CD4-positive, alpha-beta T cell treated with Interleukin-6 for 4 hours (primary cell): ENCODE measurements at places on chromosomes 3 and 15.

DNA sequence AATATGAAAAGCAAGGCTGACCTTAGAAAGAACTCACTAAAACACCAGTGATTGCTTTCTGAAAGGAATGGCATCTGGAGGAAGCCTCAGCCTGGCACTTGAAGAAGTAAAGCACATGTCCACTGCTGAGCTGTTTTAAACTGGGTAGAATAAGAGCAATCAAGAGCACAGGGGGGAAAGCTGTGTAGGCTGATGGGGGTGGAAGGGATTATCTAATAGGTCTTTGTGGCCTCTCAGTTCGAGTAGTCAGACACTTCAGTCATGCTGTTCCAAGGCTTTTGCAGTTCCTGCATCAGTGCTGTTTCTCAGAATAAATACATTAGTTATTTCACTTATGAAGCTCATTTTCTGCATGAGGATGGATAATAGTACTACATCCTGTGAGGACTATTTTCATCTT lies 22.6 kb downstream of the CCDC191 start:
- DNase-seq, result no peak

- DNase-seq, result peak; percentile 62
Measured at GRCh38 chr3:12663401-12663935, 449 bp downstream of the RAF1 start.

DNA sequence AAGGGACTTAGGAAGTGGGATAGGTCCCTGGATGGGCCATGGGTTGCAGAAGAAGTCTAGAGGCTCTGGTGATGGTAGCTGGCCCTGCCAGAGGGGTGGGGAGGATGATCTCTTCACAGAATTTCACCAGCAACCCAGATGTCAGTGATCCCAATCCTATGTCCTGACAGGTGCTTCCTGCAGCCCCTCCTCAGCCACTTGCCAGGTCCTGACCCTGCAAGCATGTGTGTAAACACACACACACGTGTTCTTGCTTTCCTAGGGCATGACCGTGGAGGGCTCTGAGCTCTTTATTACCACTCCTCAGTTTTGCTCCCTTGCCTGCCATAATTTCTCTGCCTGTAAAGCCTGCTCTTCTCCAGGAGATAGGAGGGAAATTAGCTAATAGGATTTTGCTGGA lies 12.5 kb downstream of the TEX264 start:
- DNase-seq, result no peak

GRCh38 chr15:74891469-74891868 lies 1.6 kb downstream of the MPI start:
- no peak for DNase-seq

- DNase-seq, result no peak
Measured at GRCh38 chr3:123483146-123483545, 34.3 kb upstream of the ADCY5 start.

DNA sequence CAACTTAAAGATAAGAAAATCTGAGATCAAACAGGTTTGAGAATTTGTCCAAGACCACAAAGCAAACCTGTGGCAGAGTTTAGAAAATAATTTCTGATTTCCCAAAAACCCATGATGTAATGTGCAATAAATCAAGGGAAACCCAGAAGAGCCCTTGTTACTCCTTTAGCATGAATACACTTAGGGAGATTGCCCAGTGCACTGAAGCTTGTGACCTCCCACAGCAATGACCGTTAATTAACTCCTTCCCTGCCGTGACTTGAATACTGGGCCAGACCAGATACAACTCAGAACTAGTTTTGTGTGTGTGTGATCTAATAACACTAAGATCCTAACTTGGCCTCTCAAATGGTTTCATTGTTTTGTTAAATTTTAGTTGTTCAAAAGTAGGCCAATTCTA lies 2.5 kb downstream of the PRKAR2A start:
- DNase-seq, result no peak

DNA sequence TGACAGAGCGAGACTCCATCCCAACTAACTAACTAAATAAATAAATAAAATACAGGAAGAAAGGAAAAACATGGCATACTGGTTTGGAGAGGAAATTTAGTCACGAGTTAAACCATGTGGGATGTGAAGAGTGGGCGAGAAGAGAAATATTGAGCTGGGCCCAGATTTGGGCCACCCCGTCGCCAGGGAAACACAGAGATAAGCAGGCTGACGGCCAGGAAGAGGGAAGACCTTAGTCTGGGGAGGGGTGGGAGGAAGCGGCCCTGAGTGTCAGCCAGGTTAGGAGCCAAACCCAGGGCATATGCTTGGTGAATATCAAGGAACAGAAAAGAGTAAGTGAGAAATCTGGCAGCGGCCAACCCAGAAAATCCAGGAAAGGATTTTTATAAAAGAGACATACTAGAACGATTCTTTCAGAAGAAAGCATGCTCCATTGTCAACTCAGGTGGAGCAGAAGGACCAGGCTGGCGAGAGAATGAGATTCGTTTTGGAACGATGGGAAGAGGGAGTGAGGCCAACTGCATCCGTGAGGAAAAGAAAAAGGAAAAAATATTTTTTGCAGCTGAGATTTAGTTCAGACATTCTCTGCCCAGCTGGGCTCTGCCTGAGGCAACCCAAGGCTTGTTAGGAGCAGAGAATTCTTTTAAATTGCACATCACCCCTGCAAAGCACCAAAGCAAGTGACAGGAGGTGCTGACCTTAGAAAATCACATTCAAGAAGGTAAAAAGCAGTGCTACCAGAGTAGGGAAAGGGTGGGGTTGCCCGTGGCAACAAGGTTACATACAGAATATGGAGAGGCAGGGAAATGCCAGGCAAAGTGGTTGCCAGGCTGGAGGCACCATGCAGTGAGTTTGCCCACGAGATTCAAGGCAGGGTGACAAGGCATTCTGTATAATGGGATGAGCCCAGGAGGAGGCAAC lies 59.3 kb upstream of the RAD18 start:
- DNase-seq, result no peak

- DNase-seq, result no peak
Measured at GRCh38 chr15:45187578-45187893, 230 bp downstream of the SHF start.

GRCh38 chr3:133461291-133461690 lies 61.4 kb downstream of the BFSP2 start:
- DNase-seq, result no peak

- no peak for DNase-seq
Measured at GRCh38 chr3:142319912-142320311, 94.5 kb upstream of the GK5 start.

GRCh38 chr15:58526647-58527192 lies 94.9 kb downstream of the LIPC start:
- no peak for DNase-seq

DNA sequence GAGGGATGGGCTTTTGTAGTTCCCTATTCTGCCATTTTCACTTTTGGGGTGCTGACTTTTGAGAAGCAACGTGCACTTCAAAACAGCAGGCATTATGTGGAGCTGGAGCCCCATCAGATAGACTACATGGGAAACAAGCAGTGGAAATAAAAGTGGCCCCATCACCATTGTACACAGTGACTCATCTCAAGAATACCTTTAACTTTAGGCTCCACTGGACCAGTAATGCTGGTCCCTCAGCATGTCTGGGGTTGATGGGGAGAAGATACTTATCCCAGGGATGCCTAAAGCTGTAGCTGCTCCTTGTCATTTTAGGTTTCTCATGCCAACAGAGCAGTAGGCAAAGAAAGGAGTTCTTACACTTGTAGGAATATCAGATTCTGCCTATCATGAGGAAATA lies 45.0 kb downstream of the LSM3 start:
- no peak for DNase-seq

DNA sequence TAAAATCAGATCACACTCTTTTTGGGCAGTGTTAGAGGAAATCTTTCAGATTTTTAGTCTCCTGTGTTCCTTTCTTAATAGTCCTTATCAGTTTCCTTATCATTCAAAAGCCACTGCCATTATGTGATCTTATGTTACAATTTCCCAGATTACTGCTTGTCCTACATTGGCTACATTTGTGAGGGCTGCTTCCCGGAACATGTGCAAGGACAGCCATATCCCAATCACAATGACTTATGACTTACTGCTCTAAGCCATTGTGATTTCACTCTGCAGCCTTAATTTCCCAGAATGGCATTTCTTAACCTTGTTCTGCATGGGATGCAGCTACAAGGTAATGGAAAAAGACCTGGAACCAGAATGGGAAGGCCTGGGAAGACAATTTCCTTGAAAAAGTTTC lies 125.1 kb upstream of the PPP2R3A start:
- DNase-seq, result no peak

DNA sequence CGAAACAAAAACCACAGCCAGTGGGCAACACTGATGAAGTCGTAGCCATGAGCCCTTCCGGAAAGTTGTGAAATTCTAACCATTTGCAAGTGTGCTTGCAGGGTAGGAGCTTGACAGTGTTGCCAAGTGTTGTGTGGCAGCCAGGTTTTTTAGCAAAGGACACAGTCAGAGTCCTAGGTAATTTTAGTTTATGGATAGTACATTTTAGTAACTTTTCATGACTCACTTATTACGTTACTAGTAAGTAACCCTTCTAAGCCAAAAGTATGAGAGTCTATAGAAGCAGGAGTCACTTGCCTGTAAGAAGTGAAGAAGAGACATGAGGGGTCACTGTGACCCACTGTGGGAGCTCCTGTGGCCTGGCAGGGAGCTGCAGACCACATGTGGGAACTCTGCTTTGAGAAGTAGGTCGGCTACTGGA lies 54.8 kb upstream of the ADPGK start:
- no peak for DNase-seq

DNA sequence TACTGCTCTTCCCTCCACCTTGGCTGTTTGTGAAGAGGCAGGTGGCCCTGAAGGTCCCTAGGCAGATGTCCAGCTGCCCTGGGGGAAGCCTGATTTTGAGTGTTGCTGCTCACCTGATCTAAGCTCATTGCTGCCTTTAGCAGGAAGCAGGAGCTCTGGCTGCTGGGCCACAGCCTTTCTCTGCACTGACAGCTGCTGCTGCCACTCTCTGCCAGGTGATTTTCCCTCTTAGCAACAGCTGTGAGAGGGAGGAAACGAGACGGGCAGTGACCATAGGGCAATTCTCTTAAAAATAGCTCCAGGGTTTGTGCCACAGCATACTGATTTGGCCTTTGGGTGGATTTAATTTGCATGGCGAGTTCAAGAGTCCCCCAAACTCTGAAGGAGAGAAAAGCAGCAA lies 415.8 kb upstream of the SEMA6D start:
- DNase-seq, result no peak

DNA sequence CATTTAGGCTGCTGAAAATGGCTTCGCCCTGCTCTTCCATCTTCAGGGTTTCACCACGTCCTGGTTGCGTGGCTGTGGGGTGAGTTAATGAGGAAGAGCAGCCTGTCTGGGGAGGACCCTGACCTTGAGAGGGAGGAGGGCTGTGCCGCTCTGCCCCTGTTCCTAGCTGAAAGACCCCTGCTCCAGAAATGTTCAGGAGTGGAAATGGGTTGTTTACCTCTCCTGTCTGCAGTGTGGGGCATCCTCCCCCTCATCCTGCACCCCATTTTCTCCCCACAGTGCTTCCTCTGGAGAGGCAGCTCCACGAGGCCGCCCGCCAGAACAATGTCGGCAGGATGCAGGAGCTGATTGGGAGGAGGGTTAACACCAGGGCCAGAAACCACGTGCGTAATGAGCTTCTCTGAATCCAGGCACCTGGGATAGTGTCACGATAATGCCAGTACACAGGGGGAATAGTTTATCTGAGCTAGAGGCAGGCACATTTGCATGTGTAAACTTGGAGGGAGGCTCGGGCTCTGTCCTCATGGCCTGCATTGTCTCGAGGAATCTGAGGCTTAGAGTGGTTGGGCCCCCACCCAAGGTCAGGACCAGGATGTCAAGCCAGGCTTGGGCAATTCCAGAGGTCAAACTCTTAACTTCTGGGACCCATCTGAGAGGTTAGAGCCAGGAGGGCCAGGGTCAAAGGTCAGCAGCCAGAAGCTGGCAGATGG lies 4.0 kb downstream of the ANKDD1A start:
- DNase-seq, result no peak

DNA sequence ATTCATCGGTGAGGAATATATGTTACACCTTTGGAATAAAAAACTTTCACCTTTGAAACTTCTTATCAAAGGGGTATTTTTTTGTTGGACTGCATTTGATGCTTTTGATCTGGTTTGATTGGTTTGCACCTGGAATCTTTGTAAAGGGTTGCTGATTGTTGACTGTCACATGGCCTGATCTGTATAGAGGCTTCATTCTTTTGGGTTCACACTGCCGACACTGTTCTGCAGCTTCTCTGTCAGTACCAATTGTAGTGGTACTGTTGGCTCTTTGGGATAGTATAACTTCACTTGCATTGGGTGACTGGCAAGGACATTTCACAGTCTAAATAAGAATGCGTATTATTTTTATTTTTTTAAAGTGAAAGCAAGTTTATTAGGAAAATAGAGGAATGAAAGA lies 155.7 kb downstream of the DOCK3 start:
- DNase-seq, result no peak

DNA sequence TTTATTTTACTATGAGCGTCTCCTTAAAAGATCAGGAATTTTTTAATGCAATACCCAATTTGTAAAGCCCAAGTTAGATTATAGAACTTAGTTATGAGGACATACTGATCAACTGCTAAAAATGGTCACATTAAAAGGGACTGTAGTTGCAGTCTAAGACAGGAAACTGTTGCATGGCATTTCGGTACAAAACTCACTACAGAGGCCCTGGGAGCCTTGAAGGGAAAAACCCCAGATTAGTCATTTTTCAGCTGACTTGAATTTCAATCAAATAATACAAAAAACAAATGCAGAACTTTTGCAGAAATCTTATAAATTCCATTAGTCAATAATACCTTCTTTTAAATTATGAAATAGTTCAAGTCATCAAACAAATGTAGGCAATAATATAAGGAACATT lies 6.9 kb upstream of the PTX3 start:
- DNase-seq, result no peak

GRCh38 chr3:120470870-120471269 lies 20.1 kb upstream of the FSTL1 start:
- DNase-seq, result no peak

DNA sequence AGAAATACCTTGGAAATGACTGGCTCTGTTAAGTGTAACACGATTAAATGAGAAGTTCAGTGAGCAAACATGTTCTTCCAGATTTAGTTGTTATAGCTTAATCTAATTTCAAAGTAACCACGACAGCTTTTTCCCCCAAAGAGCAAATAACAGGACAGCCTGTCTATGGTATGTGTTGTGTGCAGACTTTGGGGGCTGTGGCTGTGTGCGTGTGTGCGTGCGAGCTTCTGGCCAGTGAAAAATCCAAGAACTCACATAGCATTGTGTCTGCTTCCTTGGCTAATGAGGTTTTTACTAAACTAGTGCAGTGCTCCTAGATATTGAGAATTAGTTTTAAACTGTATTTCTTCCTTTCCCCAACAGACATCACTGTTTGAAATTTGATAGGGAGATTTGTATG lies 167.1 kb downstream of the CACNA1D start:
- no peak for DNase-seq

- no peak for DNase-seq
Measured at GRCh38 chr15:51060030-51060673, 34.6 kb downstream of the TNFAIP8L3 start.

- DNase-seq, result no peak
Measured at GRCh38 chr3:49198161-49198560, 26.8 kb downstream of the KLHDC8B start.
